LHCN-M2 (cell line): ENCODE measurements at places on chromosomes 5 and 9. TPM values are rescaled to one million over a fixed set of nuclear protein-coding genes. Genes with fewer than 3 reads are reported as not detected.

DNA sequence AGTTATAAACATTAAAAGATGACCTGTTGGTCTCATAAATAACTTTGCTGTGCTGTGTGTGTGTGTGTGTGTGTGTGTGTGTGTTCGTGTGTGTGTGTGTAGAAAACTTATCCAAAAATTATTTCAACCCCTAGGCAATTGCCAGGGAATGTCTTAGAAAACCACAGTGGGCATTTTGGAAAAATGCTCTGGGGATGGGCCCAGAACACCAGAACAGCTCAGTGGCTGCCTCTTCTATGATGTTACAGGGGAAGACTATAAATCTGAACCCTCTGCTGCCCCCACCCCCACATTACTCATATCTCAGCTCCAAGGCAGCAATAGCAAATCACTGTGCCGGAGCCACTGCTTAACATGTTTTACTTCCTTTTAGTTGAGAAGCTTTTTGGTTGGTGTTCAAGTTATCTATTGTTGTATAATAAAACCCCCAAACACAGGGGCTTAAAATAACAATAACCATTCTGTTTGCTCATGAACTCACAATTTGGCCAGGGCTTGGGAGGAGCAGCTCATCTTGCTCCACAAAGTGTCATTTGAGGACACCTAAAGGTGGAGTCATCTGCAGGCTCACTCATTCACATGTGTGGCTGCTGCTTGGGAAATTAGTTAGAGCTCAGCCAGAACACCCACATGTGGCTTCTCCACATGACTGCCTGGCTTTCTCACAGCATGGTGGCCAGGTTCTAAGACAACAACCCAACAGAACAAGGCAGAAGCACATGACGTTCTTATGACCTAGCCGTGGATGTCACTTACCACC, 40.4 kb downstream of the ACTBL2 start:
- DNase-seq = peak; percentile 62

- DNase-seq = no peak
Observed at GRCh38 chr5:91383956-91384300, 811 bp upstream of the ARRDC3 start.

DNA sequence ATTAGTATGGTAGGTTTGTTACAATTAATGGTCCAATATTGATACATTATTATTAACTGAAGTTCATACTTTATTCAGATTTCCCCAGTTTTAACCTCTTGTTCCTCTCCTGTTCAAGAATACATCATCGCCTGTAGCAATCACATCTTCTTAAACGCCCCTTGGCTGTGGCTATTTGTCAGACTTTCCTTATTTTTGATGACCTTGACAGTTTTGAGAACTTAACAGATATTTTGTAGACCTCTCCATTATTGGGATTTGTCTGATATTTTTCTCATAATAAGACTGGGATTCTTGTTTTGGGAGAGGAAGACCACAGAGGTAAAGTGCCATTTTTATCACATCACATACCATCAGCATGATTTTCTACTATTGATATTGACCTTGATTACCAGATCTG, 112.3 kb upstream of the MARCHF11 start:
- no peak for DNase-seq

DNA sequence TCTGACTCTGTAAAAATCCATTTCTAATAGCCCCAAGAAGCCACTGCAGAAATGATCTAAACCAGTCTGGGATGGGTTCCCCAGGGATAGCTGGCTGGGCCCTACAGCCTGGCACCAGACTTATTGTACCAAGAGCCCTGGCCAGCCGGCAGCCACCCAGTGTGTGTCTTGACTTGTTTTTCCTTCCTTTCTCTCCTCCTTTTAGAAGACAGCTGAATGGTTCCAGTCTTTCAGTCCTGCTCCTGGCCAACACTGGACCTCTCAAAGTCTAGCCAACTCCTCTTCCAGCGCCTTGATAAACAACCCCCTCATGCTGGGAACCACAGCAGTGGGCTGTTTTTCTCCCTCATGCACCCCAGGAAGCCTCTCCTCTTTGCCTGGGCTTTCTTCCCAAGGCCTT, 34.1 kb downstream of the ATOX1 start:
- DNase-seq = no peak

DNA sequence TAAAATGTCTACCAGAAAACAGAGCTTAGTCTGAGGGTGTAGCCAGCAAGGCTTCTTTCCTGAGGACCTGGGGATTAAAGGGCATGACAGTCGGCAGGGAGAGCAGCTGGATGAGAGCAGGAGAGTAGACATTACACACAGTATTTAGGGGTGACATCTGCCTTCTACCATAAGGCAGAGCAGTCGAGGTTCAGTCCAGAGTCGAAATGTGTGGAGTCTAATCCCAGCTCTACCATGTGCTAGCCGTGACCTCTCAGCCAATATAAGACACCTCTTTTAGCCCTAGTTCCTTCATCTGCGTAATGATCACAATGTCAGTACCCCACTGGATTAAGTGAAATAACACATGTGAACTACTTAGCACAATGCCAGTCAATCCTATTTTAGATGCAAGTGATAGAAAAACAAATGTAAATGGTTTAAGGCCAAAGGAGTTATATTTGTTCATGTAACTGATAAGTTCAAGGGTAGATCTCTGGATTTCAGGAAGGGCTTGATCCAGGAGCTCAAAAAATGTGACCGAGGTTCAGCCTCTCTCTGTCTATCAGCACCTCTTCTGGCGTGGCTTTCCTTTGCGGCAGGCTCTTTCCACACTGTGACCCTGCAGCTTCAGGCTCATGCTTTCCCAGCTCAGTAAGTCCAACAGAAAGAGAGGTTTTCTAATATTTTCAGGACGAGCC, 16.2 kb upstream of the CPLX2 start:
- DNase-seq = no peak

Gene KIF27
- total RNA-seq = 0.80 and 0.96 TPM in 2 replicates

Gene ADAMTS12
- 8.2 and 11.6 TPM in 2 replicates for total RNA-seq
